K562 (cell line): ENCODE measurements at places on chromosomes 4 and X. TPM values are rescaled to one million over a fixed set of nuclear protein-coding genes. Genes with fewer than 3 reads are reported as not detected.
A peak's percentile ranks its signal among the peaks of the same experiment; 100 is the strongest.

- no peak for DNase-seq
- H3K4me1 ChIP-seq, result no peaks in the 10 kb centered on the region
- H3K36me3 ChIP-seq, result no peaks in the 10 kb centered on the region
- no peaks in the 10 kb centered on the region for H3K27me3 ChIP-seq
- H3K4me3 ChIP-seq, result no peak overlapping the region
Measured at GRCh38 chr4:149409555-149409962, 406.1 kb downstream of the IQCM start.

DNA sequence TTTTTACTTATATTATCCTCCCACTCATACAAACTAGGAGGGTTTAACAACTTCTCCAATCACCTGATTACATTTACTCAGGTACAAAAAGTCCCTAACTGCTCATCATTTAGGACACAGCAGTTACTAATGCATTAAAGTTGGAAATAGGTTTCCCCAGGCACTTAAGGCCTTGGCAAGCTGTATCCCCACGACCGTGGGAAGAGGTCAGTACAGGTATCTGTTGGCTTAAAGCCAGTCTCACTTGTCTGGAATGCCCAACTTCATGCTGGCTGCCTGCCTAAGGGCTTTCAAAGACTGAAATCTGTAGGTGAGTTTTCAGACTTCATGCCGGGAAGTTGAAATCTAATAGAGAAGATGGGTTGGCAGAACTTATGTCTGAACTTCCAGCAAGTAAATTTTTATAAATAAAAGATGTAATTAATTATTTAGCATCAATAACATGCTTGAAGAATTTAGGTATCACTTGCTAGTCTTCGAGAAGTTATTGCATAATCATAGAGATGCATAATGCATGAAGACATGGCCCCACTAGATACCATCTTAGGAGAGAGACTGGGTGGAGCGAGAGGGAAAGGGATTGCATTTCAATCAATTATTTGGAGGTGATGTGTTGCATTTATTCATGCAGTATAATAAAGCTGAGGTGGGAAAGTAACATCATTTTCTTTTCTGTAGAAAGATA lies 54.2 kb downstream of the SCD5 start:
- no peak for DNase-seq
- no peak overlapping the region for H3K27ac ChIP-seq
- no peaks in the 10 kb centered on the region for H3K36me3 ChIP-seq
- 0 out of 2 replicates have a peak, but pooled peaks cover under 1% of the 10 kb centered on the region for H3K4me1 ChIP-seq
- no peak overlapping the region for H3K4me3 ChIP-seq

PPARGC1A gene
- total RNA-seq, result 0.02 TPM in 1 of 2 replicates, not detected in the other

DNA sequence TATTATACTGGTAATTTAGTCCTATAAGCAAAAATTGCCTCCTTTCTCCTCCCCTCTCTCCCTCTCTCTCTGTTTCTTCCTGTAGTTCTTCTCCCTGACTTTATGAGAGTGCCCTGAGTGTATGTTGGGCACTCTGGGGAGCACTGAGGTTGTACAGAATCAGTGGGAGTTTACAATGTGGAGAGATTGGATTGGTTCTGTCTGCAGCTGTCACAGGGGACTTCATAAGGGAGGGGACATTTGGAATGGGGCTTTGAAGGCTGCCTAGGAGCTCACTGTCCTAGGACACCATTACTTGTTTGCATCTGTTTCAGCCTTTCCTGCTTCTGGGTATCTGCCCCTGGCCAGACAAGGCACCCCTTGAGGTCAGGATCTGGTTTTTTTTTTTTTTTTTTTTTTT lies 22.9 kb downstream of the SH3TC1 start:
- no peak overlapping the region for H3K27ac ChIP-seq
- no peak overlapping the region for H3K4me3 ChIP-seq
- H3K4me1 ChIP-seq, result peaks cover 9% of the 10 kb centered on the region
- DNase-seq, result no peak

DDIT4L gene
- total RNA-seq, result not detected in 2 replicates

DNA sequence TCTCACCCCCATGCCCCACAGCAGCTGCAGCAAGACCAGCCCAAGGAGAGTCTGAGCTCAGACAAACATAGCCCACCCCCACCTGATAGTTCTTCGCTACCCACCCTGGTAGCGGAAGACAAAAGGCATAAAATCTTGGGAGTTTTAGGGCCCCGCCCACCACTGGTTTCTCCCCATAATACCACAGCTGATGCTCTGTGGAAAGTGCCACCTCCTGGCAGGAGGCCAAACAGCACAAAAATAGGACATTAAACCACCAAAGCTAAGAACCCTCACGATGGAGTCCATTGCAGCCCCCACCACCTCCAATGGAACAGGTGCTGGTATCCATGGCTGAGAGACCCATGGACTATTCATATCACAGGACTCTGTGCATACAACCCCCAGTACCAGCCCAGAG lies 226.7 kb downstream of the SNCA start:
- DNase-seq, result no peak
- H3K27ac ChIP-seq, result no peak overlapping the region
- no peaks in the 10 kb centered on the region for H3K27me3 ChIP-seq
- H3K4me1 ChIP-seq, result no peaks in the 10 kb centered on the region
- H3K4me3 ChIP-seq, result no peak overlapping the region

- H3K27me3 ChIP-seq, result no peaks in the 10 kb centered on the region
- no peak overlapping the region for H3K4me3 ChIP-seq
- H3K27ac ChIP-seq, result no peak overlapping the region
- H3K4me1 ChIP-seq, result no peaks in the 10 kb centered on the region
Measured at GRCh38 chrX:50098241-50098640, 102.6 kb downstream of the AKAP4 start.

IBSP gene
- not detected in 2 replicates for total RNA-seq

SASH3 gene
- total RNA-seq, result 0.34 and 0.35 TPM in 2 replicates

DNA sequence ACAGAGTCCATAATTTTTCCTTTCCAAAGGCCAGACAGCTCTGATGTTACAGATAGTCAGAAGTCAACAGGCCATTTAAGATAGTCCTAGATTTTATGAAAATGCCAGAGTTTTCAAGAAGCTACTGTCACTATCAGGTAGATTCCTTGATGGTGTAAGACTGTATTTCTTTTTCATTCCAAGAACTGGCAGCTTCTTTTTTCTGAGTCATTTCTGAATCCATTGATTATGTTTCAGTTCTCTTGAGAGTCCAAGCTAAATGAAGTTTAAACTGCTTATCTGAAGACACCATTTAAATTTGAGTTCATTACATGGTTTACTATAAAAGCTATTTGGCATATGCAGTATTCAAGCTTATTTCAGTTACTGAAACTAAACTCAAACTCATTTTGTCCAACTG lies 44.6 kb downstream of the RASSF6 start:
- no peaks in the 10 kb centered on the region for H3K27me3 ChIP-seq
- no peaks in the 10 kb centered on the region for H3K4me1 ChIP-seq
- H3K27ac ChIP-seq, result no peak overlapping the region
- H3K4me3 ChIP-seq, result no peak overlapping the region
- DNase-seq, result no peak

CTAG1A gene
- total RNA-seq, result not detected in 2 replicates

SMIM10L2A gene
- total RNA-seq, result 0.13 and 0.18 TPM in 2 replicates

DNA sequence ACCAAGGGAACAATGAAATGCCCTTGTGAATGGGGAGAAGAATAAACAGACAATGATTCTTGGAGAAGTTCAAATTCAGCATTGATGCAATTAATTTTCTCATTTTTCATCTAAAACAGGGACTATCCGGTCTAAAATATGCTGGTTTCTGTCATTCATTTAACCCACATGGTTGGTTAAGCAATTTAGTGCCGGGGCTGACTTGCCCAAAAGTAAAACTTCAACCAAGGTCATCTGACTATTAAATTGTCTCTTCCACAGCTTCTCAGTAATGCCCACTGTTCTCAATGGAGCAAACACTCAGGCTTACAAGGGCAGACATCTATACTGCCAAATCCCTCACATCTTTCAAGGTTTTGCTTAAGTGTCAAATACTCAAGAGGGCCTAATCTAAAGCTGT lies 51.3 kb downstream of the ANXA10 start:
- no peak overlapping the region for H3K4me3 ChIP-seq
- no peaks in the 10 kb centered on the region for H3K36me3 ChIP-seq
- H3K27me3 ChIP-seq, result no peaks in the 10 kb centered on the region
- no peaks in the 10 kb centered on the region for H3K4me1 ChIP-seq

DNA sequence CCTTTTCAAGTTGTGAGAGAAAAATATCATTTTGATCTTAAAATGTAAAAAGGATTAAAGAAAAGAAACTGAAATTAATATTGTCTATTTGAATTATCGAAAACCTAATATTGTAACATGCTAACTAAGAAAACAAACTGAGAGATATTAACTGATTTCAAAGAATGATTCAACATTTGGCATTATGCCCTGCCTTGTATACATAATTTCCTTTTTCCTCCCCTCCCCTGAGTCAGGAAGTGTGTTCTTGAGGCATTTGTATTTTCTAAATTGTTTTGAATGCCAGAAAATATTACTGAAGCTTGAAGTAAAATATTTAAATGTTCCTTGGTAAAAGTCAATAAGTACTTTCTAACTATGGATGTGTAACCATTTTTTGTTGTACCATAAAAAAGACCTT lies 49.4 kb downstream of the RPS6KA3 start:
- peaks cover 2% of the 10 kb centered on the region; the same call in 1 of the 3 replicates for H3K36me3 ChIP-seq
- H3K27me3 ChIP-seq, result no peaks in the 10 kb centered on the region
- no peak for DNase-seq
- no peak overlapping the region for H3K4me3 ChIP-seq

PLAC8 gene
- 0.27 and 0.58 TPM in 2 replicates for total RNA-seq

APOOL gene
- 20.5 and 24.0 TPM in 2 replicates for total RNA-seq

DNA sequence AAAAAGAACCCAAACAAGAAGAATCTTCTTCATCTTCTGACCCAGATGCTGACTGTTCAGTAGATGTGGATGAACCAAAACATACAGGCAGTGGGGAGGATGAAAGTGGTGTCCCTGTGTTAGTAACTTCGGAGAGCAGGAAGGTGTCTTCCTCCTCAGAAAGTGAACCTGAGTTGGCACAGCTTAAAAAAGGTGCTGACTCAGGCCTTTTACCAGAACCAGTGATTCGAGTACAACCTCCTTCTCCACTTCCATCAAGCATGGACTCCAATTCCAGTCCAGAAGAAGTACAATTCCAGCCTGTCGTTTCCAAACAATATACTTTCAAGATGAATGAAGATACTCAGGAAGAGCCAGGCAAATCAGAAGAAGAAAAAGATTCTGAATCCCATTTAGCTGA lies 307.0 kb downstream of the ANK2 start:
- H3K27ac ChIP-seq, result no peak overlapping the region
- no peak overlapping the region for H3K4me3 ChIP-seq
- H3K4me1 ChIP-seq, result no peaks in the 10 kb centered on the region
- no peak for DNase-seq
- no peaks in the 10 kb centered on the region for H3K27me3 ChIP-seq
- H3K36me3 ChIP-seq, result no peaks in the 10 kb centered on the region

DNA sequence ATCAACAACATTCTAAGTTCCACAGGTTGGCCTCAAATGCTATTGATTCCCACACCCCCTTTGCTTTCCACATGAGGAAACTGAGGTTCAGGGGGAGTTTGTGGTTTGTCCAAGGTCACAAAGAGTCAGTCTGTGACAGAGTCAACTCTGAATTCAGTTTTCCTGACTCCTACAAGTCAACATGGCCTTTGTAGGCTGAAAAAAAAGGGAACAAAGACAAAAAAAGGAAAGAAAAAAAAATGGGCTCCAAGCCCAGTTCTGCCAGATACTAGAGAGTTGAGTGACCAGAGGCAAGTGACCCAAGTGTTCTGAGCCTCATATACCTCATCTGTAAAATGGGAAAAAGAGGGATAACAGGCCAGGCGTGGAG lies 16.5 kb upstream of the PIM2 start:
- H3K36me3 ChIP-seq, result peaks cover 78% of the 10 kb centered on the region
- H3K4me1 ChIP-seq, result peaks cover 34% of the 10 kb centered on the region
- no peak for DNase-seq
- no peaks in the 10 kb centered on the region for H3K27me3 ChIP-seq

DNA sequence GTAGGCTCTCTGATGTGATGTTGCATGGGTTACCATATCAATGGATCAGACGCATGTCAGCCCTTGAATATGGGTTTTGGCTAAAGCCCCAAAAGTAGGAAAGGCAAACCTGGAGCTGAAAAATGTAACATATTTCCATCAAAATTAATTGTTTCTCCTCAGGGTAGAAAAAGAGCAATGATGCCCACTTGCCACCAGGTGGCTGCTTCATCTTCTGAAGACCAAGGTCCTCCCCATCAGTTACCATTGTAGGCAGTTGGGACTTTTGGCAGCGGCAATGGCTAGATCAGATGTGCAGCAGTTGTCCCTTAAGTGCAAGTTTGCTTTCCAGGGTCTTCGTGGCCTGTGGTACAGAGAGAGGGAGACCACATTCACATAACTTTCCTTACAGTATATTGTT lies 118.2 kb downstream of the NAF1 start:
- DNase-seq, result peak; percentile 52
- no peaks in the 10 kb centered on the region for H3K27me3 ChIP-seq
- no peaks in the 10 kb centered on the region for H3K4me1 ChIP-seq
- H3K27ac ChIP-seq, result no peak overlapping the region

DNA sequence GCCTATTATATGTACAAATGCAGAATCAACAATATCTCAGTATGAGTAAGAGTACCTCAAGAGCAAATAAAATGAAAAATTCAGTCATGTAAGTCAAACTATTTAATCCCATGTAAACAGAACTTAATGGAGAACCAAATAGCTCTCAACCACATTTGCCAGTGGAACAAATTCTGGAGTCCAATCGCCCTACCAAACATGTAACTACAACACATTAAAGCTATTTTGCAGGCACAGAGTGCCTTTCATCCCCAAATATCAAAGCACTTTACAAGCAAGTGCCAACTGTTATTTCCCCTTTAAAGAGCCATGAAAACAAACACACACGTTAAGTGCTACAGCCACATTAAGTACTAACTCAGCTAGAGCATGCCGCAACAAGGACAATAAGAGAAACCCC lies 51.3 kb downstream of the PCDH19 start:
- DNase-seq, result no peak
- no peak overlapping the region for H3K4me3 ChIP-seq
- H3K27ac ChIP-seq, result no peak overlapping the region
- H3K36me3 ChIP-seq, result no peaks in the 10 kb centered on the region
- H3K4me1 ChIP-seq, result no peaks in the 10 kb centered on the region
- H3K27me3 ChIP-seq, result no peaks in the 10 kb centered on the region

P2RY10 gene
- 0.13 TPM in 1 of 2 replicates, not detected in the other for total RNA-seq

GRCh38 chr4:88583631-88584470 lies 8.4 kb upstream of the HERC3 start:
- H3K36me3 ChIP-seq, result no peaks in the 10 kb centered on the region
- H3K27ac ChIP-seq, result no peak overlapping the region
- H3K4me3 ChIP-seq, result no peak overlapping the region
- DNase-seq, result no peak
- peaks cover 2% of the 10 kb centered on the region; the same call in 1 of the 3 replicates for H3K27me3 ChIP-seq
